ENCODE measurements at places on chromosomes 7 and 10.
A peak's percentile ranks its signal among the peaks of the same experiment; 100 is the strongest.

DNA sequence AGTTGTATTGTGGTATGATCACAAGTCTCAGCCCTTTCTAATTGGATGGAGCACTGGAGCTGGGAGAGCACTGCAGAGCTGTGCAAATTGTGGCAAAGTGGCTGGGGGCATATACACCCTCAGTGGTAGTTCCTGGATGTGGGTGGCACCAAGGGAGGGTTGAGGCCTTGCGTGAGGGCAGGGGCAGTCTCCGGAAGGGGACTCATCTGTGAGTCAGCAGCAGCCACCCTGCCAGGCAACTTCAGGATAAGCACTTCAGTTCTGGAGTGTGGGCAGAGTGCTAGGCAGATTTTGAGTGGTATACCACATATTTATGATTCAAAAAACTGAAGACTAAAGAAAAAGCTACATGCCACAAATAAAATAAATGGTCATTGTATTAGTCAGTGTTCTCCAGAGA, 210.5 kb downstream of the ETV1 start:
- no peak for DNase-seq

- no peak for DNase-seq
Measured at GRCh38 chr7:30989008-30989823, 25.5 kb downstream of the GHRHR start.

- DNase-seq = no peak
Measured at GRCh38 chr10:85557077-85557476, 809.5 kb downstream of the GRID1 start.

DNA sequence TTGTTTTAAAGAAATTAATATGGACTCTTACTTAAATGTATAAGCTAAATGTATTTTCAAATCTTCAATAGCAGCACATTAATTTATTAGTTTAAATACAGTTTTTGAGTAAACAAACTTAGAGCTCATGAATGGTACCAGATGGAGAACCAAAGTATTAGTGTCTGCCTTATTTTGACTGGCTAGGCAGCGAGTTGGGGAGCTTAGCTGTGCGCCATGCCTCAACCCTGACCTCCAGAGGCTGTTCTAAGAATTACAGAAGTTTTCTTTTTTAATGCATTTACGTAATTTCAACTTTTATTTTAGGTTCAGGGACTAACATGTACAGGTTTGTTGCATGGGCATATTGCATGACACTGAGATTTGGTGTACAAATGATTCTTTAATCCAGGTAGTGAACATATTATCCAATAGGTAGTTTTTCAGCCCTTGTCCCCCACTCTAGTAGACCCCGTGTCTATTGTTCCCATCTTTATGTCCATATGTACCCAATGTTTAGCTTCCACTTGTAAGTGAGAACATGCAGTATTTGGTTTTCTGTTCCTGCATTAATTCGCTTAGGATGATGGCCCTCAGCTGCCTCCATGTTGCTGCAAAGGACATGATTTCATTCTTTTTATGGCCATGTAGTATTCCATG, 166.8 kb downstream of the IQUB start:
- DNase-seq = peak; percentile 37

DNA sequence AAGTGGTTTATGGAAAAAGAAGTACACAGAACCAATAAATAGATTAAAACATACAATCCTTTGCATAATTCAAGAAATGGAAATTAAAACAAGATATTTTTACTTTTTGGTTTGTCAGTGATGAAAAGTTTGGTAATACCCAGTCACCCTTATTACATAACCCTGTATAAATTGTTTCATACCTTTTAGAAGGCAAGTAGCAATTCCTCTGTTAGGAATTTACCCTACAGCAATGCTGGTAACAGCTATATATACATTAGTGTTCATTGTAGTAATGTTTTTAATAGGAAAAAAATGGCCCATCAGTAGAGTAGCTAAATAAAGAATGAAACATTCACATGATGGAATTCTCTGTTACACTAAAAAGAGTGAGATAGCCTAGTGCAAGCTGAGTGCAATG, 42.7 kb downstream of the PTPN12 start:
- DNase-seq = no peak

GRCh38 chr7:36522453-36523007, 132.9 kb downstream of the ANLN start:
- DNase-seq = no peak

DNA sequence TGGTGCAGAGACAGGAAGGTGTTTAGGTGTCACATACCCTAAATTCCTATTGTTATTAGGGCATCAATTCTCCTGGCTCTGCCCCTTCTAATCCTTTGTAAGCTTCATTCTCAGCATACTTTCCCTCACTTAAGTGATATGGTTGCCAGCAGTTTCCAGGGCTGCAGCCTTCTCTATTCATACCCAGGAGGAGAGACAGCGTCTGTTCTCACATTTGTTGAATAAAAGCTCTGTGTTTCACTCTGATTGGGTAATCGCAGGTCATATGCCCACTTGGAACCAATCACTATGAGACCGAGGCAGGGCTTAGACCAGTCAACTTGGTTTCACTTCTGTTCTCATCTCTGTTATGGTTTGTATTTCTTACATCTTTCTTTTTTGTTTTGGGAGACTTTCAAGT, 109.6 kb upstream of the MTPN start:
- DNase-seq = no peak

GRCh38 chr10:4329225-4329624, 496.8 kb upstream of the AKR1E2 start:
- no peak for DNase-seq

DNA sequence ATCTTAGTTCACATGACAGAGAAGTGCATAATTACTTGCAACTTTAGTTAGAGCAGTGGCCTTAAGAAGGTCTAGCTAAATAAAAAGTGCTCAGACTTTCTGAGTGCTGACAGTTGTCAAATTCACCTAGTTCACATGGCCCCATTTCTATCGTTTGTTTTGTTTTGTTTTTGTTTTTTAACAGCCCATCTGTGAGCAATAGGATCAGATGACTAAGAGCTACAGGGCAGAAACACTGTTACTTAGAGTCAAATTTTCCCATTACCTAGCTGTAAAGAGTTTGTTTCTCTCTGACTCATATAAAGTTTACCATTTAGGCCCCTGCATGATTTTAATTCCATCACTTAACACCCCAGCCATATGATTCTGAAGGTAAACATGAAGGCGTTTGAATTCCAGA, 18.8 kb downstream of the CAV1 start:
- DNase-seq = no peak

GRCh38 chr7:41206267-41206666, 496.6 kb downstream of the INHBA start:
- DNase-seq = no peak

- DNase-seq = peak; percentile 45
Measured at GRCh38 chr10:88932539-88933256, 19.9 kb downstream of the ACTA2 start.

DNA sequence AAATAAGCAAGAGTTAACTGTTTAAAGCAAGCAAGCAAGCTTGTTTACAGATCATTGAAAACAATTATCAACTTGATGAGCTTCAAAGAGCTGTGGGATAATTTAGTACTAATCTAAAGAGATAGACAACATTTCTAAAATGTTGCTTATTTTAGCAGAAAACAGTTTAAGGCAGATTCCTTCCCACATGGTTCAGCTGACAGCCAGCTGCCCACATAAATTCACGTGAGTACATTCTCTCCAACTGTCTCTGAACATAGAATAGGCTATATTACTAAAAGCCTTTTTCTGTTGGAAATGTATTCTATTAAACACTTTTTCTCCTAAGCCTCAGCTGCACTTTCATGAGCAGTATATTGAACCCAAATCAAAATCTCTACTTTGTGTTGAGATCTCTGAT, 174.1 kb downstream of the LRRN3 start:
- no peak for DNase-seq

DNA sequence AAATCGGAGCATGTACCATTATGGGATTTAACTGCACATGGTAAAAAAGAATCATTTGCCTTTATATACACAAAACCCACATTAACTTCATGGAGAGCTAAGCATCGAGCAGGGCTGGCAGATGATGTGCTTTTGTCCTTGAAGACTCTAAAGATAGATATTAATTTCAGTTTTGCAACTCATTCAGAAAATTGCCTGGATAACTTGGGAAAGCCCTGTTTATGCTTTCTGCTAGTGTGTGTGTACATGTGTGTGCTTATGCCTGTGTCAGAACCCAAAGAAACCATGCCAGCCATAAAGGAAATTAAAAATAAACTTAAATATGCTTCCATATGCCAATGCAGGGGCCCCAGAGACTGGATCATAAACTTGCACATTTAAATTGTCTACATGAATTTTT, 640.0 kb downstream of the PARD3 start:
- DNase-seq = no peak

GRCh38 chr7:153454306-153454705, 597.9 kb upstream of the DPP6 start:
- no peak for DNase-seq

- DNase-seq = no peak
Measured at GRCh38 chr7:114959931-114960330, 38.0 kb downstream of the MDFIC start.

- DNase-seq = no peak
Measured at GRCh38 chr10:119316729-119317097, 109.3 kb downstream of the GRK5 start.

DNA sequence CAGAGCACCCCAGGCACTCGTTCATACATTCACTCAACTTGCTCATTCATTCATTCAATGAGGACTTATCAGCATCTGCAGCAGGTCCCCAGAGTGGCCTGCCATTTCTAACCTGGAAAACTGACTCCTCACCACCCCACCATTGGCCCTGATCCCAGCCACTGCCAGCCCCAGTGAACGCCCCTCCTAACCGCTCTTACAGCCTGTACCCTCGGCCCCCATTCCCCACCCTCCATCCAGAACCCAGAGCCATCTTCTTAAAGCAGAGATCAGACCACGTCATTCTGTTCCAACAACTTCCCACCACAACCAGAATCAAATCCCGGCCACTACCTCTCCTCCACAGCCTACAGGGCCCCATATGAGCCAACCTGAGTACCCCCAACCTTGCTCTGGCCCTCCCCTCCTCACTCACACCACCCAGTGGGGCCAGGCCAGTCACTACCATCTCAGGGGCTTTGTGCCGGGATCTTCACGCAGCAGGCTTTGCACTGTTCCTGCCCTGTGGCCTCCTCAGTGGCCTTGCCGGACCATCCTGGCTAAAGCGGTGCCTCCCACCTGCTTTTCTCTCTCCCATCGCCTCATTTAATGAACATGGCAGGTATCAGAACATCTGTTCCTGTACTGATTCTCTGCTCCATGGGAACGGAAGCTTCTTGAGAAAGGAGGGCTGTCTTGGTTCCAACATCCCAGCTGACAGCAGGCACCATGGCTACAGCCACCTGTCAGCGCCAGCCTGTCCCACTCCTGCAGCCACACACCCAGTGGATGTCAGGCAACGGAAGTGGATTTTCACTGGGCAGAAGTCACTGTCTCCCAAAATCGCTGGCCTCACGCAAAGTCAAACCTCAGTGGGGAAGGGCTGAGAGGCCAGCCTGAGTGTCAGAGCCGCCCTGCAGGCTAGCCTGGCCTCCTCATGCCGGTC, 45.4 kb downstream of the FAM53B start:
- DNase-seq = no peak

GRCh38 chr7:24769014-24769830, 12.0 kb upstream of the GSDME start:
- no peak for DNase-seq

- no peak for DNase-seq
Measured at GRCh38 chr7:6178298-6179029, 94.0 kb downstream of the CYTH3 start.

DNA sequence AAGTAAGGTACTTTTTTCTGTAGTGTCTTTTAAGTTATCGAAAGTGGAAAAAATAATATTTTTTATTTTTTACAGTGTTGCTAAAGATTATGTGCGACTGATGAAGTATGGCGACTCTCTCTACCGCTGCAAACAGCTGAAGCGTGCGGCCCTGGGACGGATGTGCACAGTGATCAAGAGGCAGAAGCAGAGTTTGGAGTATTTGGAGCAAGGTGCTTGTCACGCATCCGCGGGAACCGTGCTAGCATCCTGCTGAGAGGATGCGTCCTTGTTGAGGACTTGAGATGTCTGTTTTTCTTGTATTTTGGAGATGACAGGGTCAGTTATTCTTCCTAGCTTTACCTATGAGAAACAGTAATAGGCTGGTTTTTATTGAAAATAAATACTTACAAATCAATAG, 7.8 kb downstream of the GTPBP4 start:
- DNase-seq = no peak

DNA sequence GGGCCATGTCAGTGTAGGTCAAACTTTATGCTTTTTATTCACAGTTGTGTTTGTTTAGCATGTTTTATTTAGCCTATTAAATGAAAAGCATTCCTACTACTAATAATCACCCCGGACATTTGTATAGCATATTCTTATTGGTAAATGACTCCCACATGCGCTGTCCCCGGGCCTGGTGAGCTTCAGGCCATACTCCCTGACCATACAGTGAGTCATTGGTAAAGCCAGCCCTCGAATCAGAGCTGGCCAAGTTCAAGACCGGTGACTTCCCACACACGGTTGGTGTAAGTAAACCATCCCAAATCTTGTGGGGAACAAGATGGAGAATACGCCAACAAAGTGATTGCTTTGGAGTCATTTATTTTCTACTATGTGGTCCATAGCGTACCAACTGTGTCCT, 238.7 kb upstream of the TCF7L2 start:
- no peak for DNase-seq

- no peak for DNase-seq
Measured at GRCh38 chr10:14513123-14513522, 182.4 kb upstream of the FRMD4A start.

DNA sequence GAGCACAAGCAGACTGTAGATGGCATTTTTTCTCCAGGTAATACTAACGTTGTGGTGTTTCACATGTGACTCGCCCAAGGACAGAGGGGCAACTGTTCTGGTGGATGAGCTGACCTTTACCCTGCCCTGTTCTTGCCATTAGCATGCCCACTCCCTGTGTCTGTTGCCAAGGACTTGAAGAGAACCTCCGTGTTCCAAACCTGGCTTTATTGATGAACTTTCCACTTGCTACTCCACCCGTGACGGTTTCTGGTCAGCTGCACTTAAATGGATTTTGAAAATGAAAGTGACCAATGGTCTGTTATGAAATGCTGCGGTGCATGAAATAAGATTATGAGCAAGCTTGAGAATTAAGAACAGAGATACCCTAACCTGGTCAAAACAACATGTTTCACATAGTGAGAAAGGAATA, 30.4 kb downstream of the LRRC4 start:
- DNase-seq = no peak

Measured in nephron progenitor cell (in vitro differentiated cells).